Activated CD4-positive, alpha-beta T cell treated with anti-CD3 and anti-CD28 coated beads, Interleukin-2, amount 10 ng/mL, durations not matched to agents 7 days and 5 days (primary cell): ENCODE measurements at places on chromosomes 5 and 9. TPM values are rescaled to one million over a fixed set of nuclear protein-coding genes. Genes with fewer than 3 reads are reported as not detected.
A peak's percentile ranks its signal among the peaks of the same experiment; 100 is the strongest.

Gene HAVCR1
- 2.0 TPM for total RNA-seq

- no peak overlapping the region for H3K27ac ChIP-seq
- DNase-seq: no peak
These were observed 39.5 kb upstream of the MYOT start for GRCh38 chr5:137828180-137828579.

DNA sequence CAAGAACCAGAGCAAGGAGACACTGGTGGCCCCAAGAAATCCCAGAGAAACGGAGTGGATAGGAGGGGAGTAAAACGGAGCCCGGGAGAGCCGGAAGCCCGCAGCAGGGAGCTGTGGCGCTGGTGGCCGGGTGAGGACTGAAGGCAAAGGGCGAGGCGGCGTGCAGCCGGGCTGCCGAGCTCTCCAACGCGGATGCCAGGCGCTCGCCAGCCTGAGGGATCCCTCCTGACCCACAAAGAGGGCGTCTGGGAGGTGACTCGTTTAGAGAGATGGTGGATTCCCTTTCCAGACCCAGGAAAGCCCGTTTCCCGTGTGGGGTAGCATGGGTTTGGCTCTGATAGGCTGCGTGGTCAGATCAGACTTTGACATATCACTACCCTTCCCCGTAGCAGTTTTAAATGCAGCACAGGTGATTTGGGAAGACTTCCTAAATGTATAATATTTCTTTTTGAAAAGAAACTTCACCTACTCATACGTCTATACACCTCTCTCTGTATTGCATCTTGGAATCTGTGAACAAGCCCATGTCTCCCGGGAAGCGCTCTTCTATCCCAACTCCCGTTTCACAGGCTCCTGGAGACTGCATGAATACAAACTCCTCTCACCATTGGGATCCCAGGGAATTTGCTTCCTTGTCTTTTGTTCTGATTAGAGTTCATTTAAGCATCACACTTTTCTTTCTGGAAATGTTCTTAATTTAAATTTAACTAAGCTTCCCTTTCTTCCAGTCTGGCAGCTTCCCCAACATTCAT is 158.1 kb downstream of the C9orf152 start:
- peak; percentile 26 for DNase-seq
- peaks cover 29% of the 10 kb centered on the region for H3K36me3 ChIP-seq
- peaks cover 4% of the 10 kb centered on the region for H3K27me3 ChIP-seq
- H3K4me3 ChIP-seq: peak overlapping the region; percentile 81

DNA sequence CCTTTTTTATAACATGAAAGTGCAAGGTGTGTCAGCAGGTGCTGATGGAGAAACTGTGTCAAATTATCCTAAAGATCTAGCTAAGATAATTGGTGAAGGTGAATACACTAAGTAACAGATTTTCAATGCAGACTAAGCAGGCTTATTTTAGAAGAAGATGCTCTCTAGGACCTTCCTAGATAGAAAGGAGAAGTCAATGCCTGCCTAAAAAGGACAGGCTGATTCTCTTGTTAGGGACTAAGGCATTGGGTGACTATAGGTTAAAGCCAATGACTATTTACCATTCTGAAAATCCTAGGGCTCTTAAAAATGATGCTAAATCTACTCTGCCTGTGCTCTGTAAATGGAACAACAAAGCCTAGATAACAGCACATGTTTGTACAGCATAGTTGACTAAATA is 1682.4 kb downstream of the MAT2B start:
- no peaks in the 10 kb centered on the region for H3K36me3 ChIP-seq
- DNase-seq: no peak
- no peaks in the 10 kb centered on the region for H3K27me3 ChIP-seq
- no peaks in the 10 kb centered on the region for H3K4me1 ChIP-seq
- H3K4me3 ChIP-seq: no peak overlapping the region

- no peak overlapping the region for H3K27ac ChIP-seq
- H3K4me1 ChIP-seq: no peaks in the 10 kb centered on the region
- H3K27me3 ChIP-seq: no peaks in the 10 kb centered on the region
- DNase-seq: no peak
- H3K36me3 ChIP-seq: no peaks in the 10 kb centered on the region
These were observed 22.5 kb downstream of the PITX1 start for GRCh38 chr5:135011355-135012032.
